ENCODE measurements at places on chromosomes 3 and 15. TPM values are rescaled to one million over a fixed set of nuclear protein-coding genes. Genes with fewer than 3 reads are reported as not detected.

Gene ZKSCAN7
- 13.8 TPM for total RNA-seq

DNA sequence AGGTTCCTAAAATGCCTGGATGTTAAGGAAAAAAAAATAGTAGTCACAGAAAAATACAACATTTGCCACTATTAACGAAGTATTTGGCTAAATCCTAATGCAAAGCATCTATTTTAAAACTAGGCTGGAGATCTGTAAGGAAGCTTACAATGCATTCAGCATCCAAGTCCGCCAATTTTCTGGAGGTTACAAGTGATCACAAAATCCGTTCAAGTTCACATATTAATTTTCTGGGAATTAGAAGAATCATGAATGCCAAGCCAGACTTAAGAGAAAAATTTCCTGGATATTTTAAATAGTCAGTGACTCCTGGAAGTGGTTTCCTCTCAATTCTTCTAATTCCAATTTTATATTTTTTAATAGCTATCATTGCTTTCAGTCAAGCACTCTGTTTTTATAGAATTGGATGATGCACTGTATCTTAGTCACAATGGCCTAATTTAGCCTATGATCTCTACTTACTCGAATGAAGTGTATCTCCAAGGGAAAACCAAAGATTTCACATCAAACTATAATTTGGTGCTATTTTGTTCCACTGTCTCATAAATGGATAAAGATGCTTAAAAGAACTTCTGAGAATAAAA is 60.4 kb downstream of the P3H2 start:
- no peak overlapping the region for H3K27ac ChIP-seq
- no peaks in the 10 kb centered on the region for H3K36me3 ChIP-seq
- no peak overlapping the region for H3K4me3 ChIP-seq
- H3K27me3 ChIP-seq: no peaks in the 10 kb centered on the region

- H3K27me3 ChIP-seq: no peaks in the 10 kb centered on the region
Measured at GRCh38 chr3:29854821-29855220, 574.0 kb downstream of the RBMS3 start.

Gene GP5
- 0.33 TPM for total RNA-seq

DNA sequence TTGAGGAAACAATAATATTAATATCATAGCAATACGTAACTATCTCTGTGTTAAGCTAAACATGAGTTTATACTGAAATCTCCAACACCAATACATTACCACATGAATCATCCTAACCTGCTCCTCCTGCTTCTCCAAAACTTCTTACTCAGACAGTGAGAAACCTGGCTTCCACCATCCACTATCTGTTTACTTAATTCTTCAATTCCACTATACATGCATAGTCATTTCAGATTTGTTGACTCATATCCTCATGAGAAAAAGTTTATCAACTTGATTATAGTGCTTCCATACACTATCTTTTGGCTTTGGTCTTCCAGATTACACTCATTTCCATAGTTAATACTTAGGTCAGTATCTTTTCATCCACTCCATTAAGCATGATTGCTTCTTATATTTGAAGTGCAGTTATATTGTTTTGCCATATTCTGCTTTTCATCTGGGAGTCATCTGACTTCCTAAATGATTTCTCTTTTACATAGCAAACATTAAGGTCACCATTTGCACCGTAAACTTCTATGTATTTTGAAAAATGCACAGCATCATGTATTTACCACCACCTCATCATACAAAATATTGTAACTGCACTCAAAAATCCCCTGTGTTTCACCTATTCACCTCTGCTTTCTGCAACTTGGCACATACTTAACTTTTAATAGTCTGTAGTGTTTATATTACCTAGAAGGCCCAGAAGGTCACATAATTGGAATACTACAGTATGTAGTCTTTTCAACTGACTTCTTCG is 970.6 kb downstream of the DIPK2A start:
- no peaks in the 10 kb centered on the region for H3K36me3 ChIP-seq
- H3K27me3 ChIP-seq: no peaks in the 10 kb centered on the region
- no peak overlapping the region for H3K4me3 ChIP-seq
- H3K27ac ChIP-seq: no peak overlapping the region
- no peaks in the 10 kb centered on the region for H3K4me1 ChIP-seq

- DNase-seq: no peak
- peaks cover 26% of the 10 kb centered on the region for H3K4me1 ChIP-seq
- H3K4me3 ChIP-seq: no peak overlapping the region
- peaks cover 22% of the 10 kb centered on the region for H3K36me3 ChIP-seq
- no peaks in the 10 kb centered on the region for H3K27me3 ChIP-seq
Measured at GRCh38 chr15:76164602-76165001, 104.8 kb downstream of the TMEM266 start.

Gene LIPH
- 0.30 TPM for total RNA-seq

Gene PTH1R
- 25.0 TPM for total RNA-seq

Gene TNIK
- 38.3 TPM for total RNA-seq

DNA sequence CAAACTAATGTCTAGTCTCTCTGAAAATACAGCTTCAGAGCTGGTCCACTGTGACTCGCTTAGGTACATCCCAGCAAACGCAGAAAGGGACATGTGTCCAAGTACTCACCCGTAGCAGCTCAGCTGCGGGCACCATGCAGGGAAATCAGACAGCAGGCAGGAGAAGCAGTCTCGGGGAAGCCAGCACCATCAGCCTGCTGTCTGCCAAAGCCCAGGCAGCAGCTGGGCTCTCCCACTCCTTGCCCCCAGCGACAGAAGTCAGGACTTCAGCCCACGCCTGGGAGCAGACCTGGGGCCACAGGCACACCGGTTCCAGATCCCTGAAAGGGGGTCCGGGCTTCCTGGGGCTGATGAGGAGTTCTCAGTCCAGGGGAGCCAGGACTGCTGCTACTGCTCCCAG is 34.9 kb downstream of the SEMA5B start:
- peaks cover 2% of the 10 kb centered on the region for H3K36me3 ChIP-seq
- peak overlapping the region; percentile 8 for H3K27ac ChIP-seq
- H3K27me3 ChIP-seq: peaks cover 28% of the 10 kb centered on the region
- H3K4me1 ChIP-seq: peaks cover 71% of the 10 kb centered on the region

DNA sequence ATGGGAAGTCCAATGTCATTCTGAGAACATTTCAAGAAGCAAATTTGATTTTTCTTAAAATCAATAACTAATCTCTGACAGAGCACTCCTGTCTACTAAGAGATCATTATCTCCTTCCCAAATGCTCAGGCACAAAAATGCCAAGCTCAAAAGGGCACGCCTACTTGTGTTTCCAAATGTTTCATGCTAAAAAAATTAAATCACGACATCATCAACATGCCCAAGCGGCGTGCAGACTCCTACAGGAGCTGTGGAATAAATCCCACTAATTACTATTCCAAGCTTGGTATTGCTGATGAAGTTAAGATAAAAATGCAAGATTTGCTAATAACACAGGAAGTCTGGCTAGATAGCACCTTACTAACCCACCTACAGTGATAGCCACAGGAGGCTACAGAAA is 140.8 kb downstream of the OSBPL10 start:
- H3K27ac ChIP-seq: no peak overlapping the region
- H3K27me3 ChIP-seq: no peaks in the 10 kb centered on the region
- H3K36me3 ChIP-seq: no peaks in the 10 kb centered on the region
- DNase-seq: no peak

DNA sequence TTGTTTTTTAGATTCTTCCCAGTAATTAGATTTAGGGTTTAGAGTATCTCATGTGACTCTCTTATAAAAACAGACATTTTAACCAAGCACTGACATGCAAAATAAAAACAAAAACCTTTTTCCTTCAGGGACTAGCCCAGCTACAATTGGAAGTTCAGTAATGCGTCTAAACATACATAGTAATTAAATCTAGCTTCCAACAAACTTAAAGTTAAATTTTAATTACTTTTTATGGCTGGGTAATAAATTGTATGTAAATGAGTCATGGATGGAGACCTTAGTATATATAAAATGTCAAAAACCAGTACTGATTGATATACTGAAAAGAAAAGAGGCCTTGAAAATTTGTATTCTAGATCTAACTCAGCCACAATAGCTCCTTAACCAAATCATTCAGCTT is 43.6 kb upstream of the AP4E1 start:
- H3K27me3 ChIP-seq: no peaks in the 10 kb centered on the region
- no peaks in the 10 kb centered on the region for H3K4me1 ChIP-seq
- no peak overlapping the region for H3K27ac ChIP-seq
- H3K4me3 ChIP-seq: no peak overlapping the region

Gene C3orf22
- total RNA-seq: not detected

Gene GOLGA6A
- total RNA-seq: 0.28 TPM

Gene MAP2K5
- 22.9 TPM for total RNA-seq

Gene ADAMTS9
- 62.1 TPM for total RNA-seq

Gene TMEM266
- total RNA-seq: 4.9 TPM

DNA sequence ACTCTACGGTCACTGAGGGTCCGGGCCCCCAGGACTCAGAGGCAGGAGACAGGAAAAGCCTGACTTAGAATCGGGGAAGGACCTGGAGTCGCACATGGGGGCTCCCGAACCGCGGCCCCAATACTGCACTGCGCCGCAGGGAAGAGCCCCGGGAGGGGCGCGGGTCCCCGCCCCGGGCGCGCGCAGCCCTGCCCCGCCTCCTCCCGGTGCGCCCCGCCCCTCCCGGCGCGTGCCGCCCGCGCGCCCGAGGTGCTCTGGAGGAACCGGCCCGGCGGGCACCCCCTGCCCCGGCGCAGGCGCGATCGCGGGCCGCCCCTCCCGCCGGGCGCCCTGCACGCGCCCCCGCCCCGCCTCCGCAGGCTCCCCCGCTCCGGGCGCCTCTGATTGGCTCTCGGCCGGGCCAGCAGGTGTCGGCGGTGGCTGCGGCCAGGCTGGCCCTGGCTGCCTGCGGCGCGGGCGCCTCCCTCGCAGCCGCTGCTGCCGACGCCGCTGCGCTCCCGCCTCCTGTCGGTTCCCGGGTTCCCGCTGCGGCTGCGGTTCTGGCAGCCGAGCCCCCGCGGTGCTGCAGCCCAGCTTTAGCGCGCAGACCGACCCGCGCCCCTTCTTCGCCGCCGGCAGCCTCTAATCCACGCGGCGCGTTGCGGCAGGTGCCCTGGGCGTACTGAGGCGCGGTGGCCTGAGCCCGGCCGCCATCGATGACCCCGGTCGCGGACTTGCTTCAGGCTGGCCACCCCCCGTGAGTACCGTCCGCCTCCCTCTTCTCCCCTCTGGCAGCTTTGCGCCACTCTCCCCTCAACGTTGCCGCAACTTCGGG is at the start of gene MYRIP:
TSS of gene MYRIP (plus strand) at position 429 of the 814 bp plus-strand sequence. CDS start 91,208 bp downstream, outside the sequence.
- peak; percentile 61 for DNase-seq
- peaks cover 21% of the 10 kb centered on the region for H3K4me1 ChIP-seq
- H3K27me3 ChIP-seq: peaks cover 30% of the 10 kb centered on the region
- peak within 1 kb of the TSS; percentile 57 for H3K27ac ChIP-seq

- H3K27me3 ChIP-seq: peaks cover 3% of the 10 kb centered on the region
- DNase-seq: no peak
- H3K4me1 ChIP-seq: peaks cover 2% of the 10 kb centered on the region
- H3K27ac ChIP-seq: no peak overlapping the region
Measured at GRCh38 chr3:42507761-42508335, 5.4 kb downstream of the VIPR1 start.

Gene ZNF619
- total RNA-seq: 8.9 TPM

DNA sequence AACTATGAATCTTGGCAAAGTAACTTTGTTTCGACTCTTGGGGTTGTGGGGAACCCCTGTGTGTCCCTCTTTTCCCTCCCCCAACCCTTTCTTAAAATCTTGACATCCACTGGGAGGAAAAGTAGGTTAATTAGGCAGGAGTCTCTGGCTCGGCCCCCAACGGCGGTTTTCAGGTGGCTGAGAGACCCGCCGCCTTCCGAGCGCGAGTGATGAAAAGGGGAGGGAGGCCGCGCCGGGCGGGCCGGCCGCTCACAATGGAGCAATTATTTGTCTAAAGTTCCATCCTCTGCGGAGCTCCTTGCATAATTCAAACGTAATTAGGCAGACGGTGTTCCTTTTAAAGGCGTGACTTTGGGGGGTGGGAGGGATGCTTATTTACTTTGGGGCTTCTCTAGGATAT is 51.7 kb downstream of the ZIC4 start:
- no peaks in the 10 kb centered on the region for H3K36me3 ChIP-seq
- no peak for DNase-seq
- H3K27ac ChIP-seq: peak overlapping the region; percentile 45
- H3K4me3 ChIP-seq: peak overlapping the region; percentile 38
